ENCODE measurements at places on chromosomes 12 and 14. TPM values are rescaled to one million over a fixed set of nuclear protein-coding genes. Genes with fewer than 3 reads are reported as not detected.

KRT83 gene
- not detected for total RNA-seq

SLCO1B3 gene
- total RNA-seq: 9.3 TPM

DNA sequence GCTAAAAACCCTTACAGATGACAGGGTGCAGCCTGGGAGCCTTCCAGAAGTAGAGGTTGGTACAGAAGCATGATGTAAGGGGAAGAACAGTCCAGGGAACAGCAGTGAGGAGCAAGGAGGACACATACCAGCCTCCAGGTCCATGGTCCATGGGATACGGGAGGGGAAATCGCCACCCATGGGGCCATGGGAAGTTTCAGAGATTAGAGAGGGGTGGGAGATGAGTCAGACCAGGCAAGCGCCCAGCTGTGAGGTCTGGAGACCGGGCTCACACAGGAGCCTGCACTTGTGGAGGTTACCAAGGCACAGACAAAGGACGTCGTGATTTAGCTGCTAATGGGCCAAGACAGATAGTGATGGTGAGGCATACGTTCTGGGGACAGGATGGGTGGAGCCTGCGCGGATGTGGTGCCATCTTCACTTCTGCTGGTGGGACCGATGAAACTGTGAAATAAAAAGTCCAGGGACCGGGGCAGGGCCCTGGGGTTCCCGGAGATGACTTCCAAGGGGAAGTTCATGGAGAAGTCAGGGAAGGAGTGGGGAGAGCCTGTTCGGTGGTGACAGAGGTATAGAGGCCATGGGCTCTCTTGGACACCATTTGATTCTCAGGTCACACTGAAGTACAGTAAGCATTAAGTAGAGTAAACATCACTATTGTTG, 17.7 kb upstream of the LRP1-AS start:
- DNase-seq: no peak

- DNase-seq: no peak
These were observed 119.2 kb downstream of the TRMT5 start for GRCh38 chr14:60861545-60862140.

DNA sequence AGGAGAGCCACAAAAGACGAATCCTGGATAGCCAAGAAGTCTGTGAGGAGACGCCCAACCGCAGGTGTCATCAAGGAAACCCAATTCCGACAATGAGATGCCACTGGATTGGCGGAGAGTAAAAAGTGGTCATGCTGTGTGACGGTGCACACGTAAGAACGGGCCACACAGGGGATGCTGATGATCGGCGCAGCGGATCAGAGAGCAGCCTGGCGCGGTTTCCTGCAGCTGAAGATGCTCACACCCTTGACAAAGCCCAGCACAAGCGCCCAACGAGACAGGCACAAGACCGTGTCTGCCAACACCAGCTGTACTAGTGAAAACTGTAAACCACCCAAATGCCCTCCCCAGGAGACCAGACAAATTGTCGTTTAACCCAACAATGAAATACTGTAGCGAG, 55.8 kb downstream of the CCDC85C start:
- DNase-seq: no peak

Data from M059J (cell line).